Colonic mucosa (tissue), 4 donors: ENCODE measurements at places on chromosomes 12 and 14.
A peak's percentile ranks its signal among the peaks of the same experiment; 100 is the strongest.

GRCh38 chr14:76101391-76102379 is 50.0 kb upstream of the GPATCH2L start:
- DNase-seq = no peak

- no peak for DNase-seq
Observed at GRCh38 chr14:50002926-50003212, 110.0 kb downstream of the ARF6 start.

GRCh38 chr14:104795781-104796686 is 486 bp upstream of the AKT1 start:
- DNase-seq = peak; percentile 69

GRCh38 chr12:115057445-115057844 is 373.5 kb upstream of the TBX3 start:
- no peak for DNase-seq

DNA sequence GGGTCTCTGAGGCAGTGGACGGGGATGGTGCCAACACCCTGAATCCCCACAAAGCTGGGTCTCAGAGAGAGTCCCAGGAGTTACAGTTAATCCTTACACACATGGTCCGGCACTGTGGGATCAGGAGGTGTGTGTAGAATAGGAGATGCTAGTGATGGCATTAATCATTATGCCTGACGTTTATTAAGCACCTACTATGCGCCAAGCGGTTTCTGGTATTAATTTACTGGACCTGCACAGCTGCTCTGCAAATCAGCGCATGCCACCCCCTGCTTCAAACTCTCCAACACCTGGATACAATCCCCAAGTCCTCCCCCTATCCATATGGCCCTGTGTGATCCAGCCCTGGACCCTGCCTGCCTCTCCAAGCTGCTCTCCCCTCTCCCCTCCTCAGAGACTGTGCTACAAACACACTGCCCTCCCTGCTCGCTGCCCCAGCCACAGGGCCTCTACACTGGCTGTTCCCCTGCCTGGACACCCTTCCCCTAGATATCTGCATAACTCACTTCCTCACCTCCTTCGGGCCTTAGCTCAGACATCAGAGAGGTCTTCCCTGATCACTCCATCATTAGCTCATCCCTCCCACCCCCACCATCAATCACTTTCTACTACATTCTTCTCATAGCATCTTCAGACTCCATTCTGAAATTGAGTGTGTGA is 86.0 kb downstream of the RFLNA start:
- DNase-seq = no peak
